Astrocyte of the hippocampus (primary cell): ENCODE measurements at places on chromosomes 12 and 14.

DNA sequence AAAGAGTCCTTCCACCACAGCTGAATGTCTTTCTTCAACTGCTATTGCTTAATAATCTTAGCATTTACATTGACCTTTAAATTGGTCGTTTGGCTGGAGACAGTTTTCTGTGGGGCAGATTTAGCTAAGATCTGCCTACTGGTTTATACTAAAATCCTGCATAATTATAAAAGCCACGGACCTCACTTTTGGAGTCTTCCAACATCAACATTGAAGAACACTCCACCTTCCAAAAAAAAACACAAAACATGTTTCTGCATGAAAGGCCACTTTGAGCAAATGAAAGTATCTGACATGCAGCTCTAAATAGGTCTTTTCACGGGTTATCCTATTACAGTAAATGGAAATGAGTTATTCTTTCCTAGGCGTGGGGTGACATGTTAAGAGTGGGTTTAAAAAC is 57.0 kb upstream of the KRR1 start:
- DNase-seq, result peak; percentile 77

DNA sequence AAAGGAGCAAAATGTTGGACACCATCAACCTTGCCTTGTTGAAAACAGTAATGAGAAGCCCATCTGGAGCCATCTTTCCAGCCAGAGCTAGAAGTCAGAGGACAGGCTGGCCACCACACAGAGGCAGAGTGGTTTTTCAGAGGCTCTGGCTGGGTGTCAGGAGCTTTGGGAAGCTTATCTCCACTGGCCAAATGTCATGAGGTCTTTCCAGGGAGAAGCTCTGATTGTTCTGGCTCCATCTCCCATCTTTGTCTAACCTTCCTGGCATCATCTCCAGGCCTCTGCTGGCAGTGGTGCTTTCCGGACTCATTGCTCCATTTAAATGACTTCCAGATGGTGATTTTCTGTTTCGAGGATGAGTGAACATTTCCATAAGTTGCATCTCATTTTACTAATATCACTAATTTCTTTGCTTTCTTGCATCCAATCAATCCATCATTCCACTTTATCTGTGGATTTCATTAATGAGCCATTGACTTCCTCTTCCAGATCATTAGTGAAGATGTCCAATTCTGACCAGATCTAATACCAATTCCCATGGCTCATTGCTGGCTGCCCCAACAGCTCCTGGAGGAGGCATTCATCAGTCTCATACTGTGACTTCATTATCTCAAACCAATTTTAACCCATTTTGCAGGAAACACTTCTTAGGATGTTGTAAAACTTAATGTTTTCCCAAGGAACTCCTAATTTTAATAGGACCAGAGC is 35.3 kb upstream of the TMTC1 start:
- no peak for DNase-seq

DNA sequence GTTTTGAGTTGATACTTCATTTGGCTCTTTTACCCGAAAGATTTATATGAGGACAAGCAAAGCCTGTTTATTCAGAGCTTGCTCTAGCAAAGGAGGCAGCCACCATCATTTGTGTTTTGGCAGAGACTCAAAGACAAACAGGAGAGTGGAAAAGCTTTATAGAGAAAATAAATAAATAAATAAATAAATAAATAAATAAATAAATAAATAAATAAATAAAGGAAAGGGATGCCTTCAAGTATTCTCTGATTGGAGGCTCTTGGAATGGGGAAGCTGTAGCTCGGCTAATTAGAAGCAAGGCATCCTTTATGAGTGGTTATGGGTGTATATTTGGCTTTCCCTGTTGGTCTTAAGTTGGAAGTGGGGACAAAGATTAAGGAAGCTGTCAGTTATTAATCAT is 229.8 kb downstream of the RASSF9 start:
- DNase-seq, result no peak

DNA sequence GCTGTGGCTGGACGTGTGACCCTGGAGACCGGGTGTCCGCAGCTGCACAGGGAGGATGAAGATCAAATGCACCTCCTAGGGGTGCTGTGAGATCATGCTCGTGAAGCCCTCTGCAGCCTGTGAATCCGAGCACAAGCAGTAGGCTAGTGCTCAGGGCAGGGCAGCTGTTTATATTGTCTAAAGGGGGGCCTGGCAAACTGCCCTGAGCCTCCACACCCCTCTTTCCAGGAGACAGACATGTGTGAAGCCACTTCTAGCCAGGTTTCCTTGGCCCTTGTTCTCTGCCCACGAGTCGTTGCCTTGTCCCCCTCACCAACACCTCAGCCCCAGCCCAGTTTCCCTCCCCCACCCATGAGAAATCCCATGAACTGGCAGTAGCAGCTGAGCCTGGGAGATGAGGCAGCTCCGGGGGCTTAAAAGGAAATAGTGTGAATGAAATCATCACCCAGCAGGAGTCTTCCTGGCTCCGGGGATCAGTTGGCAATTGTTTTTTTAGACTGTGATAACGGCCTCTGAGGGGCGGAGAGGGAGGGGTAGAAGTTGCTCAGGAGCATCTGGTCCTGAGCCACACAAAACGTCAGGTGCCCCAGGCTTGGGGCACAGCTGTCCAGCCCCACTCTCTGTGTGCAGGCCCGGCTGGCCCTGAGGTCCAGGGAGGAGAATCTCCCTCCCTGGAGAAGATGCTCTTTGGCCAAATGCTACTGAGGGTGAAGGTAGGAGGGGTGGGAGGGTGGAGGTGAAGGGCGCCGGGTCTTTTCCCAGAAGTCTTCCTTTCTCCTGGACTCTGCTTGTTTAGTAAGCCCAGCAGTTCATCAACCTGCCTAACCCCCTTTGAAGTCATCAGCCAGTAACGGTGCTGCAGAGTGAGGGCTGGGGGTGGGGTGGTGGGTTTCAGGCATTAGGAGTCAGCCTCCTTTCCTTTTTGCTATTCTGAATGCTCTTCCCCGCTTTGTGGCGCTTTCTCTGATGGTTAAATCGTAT is 4.0 kb downstream of the FGF6 start:
- DNase-seq, result no peak

- DNase-seq, result no peak
Measured at GRCh38 chr14:24858684-24859083, 191.3 kb downstream of the STXBP6 start.

DNA sequence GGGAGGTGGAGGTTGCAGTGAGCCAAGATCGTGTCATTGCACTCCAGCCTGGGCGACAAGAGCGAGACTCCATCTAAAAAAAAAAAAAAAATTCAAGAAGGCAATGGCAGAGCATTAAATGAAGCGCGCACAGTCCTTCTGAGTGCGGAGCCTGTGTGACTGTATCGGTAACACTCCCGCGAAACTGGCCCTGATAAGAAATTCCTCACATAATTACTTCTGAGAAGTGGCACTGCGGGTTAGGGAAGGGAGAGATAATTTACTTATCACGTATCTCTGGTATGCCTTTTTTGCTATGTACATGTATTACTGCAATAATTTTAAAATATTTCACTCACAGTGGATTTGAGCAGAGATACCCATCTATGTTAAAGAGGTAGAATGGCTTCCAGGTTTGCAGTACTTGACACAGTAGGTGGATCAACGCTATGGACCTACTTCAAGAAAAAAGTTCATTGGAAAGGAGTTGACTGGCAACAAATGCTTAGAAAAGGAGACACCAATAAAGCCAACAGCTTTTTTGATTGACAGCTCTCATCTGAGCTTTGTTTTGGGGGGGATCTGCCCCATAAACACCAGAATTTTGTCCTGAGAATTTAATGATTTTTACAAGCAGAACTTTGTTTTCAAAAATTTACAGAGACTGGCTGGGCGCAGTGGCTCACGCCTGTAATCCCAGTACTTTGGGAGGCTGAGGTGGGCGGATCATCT is 29.2 kb upstream of the SPTLC2 start:
- no peak for DNase-seq
